ENCODE measurements at places on chromosomes 6 and 20.

- DNase-seq = no peak
Observed at GRCh38 chr6:121619013-121619412, 183.6 kb downstream of the GJA1 start.

DNA sequence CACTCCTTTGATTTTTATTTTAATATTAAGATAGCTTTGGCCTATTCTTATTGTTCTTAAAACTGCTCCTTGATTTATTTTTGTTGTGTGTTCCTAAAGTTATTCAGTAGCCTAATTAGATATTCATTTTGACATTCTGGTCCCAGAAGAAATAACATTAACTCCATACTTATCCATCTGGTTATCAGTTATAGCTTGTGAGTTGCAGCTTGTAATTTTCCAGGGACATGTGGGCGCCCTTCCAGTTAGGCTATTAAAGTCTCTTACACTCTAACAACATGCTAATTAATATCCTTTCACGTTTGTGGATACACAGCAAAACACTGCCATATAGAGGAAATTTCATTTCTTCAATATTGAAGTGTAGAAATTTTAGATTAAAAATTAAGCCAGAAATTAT is 987.5 kb downstream of the HACE1 start:
- DNase-seq = no peak

- no peak for DNase-seq
Observed at GRCh38 chr20:58991715-58992114, 10.7 kb downstream of the NELFCD start.

DNA sequence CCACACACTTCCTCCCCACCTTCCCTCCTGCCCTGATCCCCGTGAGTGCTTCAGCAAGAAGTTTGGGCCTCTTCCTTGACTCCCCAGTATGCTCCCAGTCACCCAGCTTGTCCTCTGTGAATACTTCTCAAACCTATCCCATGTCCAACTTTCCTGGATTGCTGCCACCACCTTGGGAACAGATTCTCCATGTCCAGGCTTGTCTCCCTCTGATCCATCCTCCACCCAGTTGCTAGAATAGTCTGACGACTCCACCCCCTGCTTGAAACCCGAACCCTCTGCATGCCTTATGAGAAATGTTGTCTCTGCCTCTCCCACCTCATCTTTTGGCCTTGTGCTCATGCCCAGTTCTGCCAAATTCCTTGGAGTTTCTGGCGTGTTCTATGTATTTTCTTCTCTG is 108.0 kb downstream of the PPP1R14C start:
- no peak for DNase-seq

GRCh38 chr6:63864061-63864460 is 228.5 kb downstream of the PHF3 start:
- DNase-seq = no peak

GRCh38 chr6:8731874-8732273 is 296.5 kb upstream of the SLC35B3 start:
- no peak for DNase-seq
